ENCODE measurements at places on chromosomes 7 and 10.

DNA sequence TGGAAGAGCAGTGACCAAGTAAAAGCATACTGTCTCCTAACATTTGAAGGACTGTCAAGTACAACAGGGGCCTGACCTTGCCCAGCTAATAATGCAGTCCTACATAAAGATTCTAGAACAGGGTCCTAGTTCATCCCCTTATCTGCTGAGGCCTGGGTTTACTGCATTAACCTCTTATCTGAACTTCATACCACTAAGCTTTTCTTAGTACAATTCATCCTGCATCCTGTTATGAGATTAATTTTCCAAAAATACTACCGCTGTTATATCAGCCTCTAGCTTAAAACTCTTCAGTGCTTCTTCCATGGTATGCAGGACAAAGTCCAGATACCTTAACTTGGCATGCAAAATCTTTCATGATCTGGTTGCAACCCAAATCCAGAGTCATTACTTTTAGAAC, 72.5 kb downstream of the CHRM2 start:
- no peak for ATAC-seq

DNA sequence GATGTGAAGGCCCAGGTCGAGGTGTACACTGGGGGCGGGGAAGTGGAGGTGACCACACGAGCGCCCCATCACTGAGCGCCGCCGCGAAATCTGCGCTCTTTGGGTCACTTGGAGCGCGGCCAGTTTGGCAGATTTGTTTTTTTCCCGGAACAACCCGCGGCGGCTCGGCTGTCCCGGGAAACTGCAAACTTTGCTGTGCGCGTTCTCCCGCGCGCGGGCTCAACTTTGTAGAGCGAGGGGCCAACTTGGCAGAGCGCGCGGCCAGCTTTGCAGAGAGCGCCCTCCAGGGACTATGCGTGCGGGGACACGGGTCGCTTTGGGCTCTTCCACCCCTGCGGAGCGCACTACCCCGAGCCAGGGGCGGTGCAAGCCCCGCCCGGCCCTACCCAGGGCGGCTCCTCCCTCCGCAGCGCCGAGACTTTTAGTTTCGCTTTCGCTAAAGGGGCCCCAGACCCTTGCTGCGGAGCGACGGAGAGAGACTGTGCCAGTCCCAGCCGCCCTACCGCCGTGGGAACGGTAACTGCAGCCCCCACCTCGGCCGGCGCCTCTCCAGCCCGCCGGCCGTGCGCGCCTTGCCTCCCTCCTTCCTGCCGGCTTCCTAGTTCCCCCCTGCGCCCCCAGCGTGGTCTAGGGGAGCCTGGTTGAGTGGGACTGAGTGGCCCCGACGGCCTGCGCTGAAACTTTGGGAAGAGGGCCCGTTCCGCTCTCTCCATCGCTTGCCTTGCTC, at the start of gene CASP7:
CASP7 (plus strand) TSS at position 450 of the 727 bp plus-strand sequence. CDS start 17,582 bp downstream, outside the sequence.
- peak; percentile 87 for ATAC-seq

DNA sequence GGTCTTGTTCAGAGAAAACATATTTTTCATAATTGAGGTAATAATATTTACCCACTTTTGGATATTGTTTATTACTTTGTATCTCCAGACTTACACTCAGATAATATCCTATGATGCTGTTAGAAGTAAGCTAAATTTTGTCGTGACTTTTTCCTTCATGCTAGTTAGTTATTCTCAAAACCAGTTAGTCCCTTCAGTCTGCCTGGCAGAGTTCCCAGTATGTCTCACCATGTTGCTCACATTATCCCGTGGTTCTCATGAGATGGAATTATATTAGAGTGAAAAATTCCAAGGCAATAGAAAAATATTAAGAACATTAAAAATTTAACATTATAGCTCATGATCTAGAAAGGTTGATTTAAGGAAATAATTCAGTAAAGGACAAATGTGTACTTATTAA, 81.5 kb upstream of the SMIM30 start:
- ATAC-seq: no peak

- peak; percentile 39 for ATAC-seq
Observed at GRCh38 chr7:46291050-46291438, 370.0 kb upstream of the IGFBP3 start.

GRCh38 chr7:29369909-29370488, 175.4 kb downstream of the CHN2 start:
- ATAC-seq: no peak

DNA sequence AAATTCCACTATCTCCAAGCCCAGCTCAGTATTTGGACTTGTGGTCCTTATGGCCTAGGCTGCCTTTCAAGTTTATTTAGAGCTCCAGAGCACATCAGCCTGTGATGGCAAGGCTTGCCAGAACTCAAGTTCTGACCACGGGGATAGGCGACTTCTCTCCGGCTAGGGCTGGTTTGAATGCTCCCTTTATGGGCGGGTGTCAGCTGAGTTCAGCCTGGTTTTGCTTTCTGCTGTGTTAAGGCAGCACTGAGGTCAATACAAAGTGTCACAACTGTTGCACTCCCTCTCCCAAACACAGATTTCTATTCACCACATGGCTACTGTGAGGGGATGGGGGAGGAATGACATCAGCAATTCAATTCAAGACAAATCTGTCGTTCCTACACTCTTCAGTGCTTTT, 318.1 kb upstream of the MYO3A start:
- no peak for ATAC-seq

GRCh38 chr10:4770801-4771553, 55.0 kb upstream of the AKR1E2 start:
- ATAC-seq: no peak

DNA sequence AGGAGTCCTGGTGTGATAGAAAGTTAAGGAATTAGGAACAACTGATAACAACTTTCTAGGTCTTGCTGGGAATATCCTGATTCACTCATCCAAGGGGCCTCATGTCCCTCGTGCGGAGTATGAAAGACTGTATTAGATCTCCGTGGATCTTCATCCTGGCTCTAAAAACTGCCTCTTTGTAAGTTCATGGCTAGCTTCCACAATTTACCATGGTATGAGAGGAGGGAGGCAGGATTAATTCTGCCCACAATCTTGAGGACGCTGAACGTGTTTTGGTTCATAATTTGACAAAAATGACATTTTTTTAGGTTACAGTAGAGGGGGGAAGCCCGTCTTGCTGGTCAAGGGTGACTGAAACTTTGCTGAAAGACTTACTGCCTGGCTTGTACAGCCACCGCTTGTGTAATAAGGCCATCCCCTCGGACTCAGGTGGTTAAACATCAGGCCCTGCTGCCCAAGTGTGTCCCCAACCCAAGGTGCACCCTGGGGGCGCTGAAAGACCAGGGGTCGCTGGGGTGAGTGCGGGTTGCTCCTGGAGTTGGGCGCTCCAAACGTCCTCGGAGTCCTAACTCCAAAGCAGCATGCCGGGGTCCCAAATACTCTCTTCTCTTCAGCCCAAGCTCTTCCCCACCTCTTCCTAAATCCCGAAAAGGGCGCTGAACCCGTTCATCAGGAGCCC, 733 bp downstream of the HIBADH start:
- no peak for ATAC-seq

- no peak for ATAC-seq
Observed at GRCh38 chr10:18777258-18777657, 118.0 kb downstream of the ARL5B start.

All from stimulated activated memory B cell treated with anti-CD40 and anti-IgM and Interleukin-4, amounts not matched to agents 10 μg/mL and 1 μg/mL and 100 μg/mL, for 72 hours (primary cell).